NCI-H1436 treated with DMSO at 0.1 percent for 48 hours (cell line): ENCODE measurements at places on chromosomes 16 and 17.

DNA sequence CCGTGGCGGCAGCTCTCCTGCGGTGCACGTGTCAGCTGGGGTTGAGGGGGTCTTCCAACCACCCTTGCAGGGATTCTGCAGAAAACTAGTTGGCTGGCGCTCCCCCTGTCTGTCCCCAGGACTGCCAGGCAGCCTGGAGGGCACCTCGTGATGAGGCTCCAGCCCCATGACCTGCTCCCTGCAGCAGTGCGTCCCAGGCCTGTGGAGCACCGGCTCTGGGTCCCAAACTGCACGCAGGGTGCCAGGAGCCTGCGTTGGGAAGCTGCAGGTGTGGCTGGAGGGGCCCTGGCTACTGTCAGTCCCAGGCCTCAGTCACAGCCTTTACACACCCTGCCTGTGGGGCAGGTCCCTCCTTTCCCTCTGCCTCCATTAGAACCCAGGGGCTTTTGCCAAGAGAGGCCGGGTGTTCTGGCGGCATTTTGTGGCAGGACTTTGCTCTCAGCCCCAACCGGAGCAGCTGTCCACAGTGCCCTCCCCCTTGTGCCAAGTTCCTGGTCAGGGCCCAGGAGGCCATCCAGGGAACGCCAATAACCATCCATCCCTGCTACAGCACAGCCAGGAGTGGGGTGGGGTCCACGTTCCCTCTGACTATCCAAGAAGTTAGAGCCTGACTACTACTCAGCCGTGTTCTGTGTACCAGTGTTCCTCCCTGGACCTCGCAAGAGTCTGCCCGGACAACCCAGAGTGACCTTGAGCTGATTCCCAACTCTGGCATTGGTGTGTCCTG, 9.2 kb downstream of the CHMP6 start:
- DNase-seq = no peak

DNA sequence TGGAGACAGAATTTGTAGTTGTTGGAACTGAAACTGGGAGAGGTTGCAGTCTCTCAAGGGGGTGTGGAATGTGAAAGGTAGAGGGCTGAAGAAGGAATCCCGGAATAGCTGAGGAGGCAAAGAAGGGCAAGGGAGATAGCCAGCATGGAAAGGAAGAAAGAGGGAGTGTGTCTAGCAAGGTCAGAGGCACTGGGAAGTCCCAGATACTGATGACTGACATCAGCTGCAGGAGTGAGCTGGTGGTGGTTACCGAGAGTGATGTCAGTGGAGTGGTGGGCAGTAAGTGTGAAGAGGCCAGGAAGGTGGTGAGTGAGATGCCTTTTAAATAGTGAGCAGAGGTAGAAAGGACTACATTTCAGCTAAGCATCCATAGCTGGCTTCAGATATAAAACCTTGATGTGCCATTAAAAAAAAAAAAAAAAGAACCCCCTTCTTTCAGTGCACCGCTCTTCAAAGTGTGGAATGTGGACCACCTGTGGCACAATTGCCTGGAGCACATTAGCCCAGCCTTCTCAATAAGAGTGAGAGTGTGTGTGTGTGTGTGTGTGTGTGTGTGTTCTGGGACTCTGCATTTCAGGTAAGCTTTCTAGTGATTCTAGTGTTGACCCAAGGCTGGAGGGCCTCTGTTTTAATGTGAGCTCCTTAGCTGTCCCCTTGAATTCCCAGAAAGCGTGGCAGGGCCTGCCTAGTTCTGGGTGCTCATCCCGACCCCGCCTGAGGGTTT, 8.5 kb downstream of the PRMT7 start:
- DNase-seq = no peak

- DNase-seq = no peak
Observed at GRCh38 chr16:81832801-81833547, 53.9 kb downstream of the PLCG2 start.

DNA sequence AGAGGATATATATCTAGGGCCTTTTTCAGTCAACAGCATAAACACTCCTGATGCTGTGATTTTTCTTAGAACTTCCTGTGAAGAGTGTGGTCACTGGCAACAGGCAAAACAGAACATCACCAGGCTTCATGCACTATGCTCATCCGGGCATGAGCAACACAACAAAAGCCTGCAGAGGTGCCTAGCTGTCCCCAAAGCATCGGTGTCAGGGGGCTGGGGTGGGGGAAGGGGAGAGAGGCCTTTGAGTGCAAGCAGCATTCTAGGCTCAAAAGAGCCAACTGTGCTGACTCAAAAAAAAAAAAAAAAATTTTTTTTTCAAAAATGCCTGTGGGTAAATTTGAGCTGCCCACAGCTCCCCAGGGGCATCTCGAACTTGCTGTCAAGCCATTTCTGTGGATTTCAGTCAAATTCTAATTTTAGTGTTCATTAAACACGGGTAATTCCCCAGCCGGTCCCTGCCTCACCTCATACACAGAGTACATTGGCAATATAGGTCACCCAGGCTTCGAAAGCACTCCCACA, 194.6 kb upstream of the DYNLRB2 start:
- DNase-seq = no peak

DNA sequence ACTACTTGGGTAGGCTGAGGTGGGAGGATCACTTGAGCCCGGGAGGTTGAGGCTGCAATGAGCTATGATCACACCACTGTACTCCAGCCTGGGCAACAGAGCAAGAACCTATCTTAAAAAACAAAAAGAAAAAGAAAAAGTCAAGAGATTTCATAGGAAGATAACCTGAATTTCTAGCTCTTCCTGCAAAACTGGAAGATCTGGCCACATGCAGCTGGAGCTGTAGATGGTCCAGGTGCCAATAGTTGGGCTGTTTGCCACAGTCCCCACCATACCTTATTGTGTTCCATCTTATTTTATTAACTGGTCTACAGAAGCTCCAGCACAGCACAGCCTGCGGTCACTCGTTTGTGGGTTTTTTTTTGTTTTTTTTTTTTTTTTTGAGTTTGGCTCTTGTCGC, 15.0 kb downstream of the ATP2A1 start:
- no peak for DNase-seq

GRCh38 chr17:80694992-80695912, 150.6 kb downstream of the RPTOR start:
- DNase-seq = no peak

GRCh38 chr16:27670071-27670810, 120.3 kb downstream of the KATNIP start:
- no peak for DNase-seq

GRCh38 chr16:19316846-19317245, 31.3 kb downstream of the CLEC19A start:
- DNase-seq = no peak

DNA sequence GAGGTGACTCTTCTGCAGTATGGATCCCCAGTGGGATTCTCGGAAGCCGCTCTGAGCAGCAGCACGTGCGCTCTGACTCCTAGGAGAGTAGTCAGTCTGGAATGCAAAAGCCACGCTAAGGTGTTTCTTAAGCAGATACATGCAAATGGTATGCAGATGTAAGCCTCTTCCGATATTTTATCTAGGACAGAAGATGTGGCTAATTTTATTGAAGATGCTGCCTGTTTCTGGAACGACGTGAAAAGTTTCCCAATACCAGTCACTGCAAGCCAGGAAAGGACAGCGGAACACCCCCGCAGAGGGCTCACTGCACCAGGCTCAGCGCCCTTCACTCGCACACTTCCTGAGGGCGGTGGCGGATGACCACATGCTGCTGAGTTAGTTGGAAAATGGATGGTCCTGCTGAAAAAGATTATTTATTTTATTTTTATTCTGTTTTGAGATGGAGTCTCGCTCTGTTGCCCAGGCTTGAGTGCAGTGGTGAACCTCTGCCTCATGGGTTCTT, 10.1 kb downstream of the FADS6 start:
- DNase-seq = no peak

DNA sequence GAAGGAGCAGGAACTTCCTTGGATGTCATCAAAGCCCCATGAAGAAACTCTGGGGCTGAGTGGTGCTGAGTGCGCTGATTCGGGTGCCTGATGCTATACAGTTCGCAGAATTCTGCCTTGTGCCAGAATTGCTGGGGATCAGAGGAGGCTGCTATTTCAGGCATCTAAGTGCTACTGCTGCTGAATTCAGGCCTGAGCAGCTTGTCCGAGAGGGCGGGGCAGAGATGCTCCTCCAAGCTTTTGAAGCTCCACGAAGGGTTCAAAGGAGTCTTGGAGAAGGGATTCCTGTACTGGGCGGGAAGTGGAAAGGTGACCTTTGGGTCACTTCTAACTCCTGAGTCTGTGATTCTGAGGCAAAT, 227.8 kb downstream of the CCDC182 start:
- no peak for DNase-seq

DNA sequence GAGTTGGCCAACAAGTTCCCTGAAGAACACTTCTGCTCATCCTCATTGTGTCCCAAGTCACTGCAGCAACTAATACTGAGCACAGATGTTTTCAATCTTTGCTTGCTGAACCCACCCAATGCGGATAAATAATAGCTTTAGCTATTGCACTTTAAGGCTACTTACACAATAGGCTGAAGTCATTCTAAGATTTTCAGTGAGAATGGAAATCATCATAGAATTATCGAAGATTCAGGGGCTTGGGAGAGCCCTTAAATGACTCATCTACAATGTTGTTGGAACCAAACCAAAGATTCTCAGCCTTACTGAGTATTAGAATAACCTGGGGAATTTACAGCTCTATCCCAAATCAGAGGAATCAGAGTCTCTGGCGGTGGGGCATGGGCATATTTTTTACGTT, 51.2 kb downstream of the SYCE1L start:
- no peak for DNase-seq

DNA sequence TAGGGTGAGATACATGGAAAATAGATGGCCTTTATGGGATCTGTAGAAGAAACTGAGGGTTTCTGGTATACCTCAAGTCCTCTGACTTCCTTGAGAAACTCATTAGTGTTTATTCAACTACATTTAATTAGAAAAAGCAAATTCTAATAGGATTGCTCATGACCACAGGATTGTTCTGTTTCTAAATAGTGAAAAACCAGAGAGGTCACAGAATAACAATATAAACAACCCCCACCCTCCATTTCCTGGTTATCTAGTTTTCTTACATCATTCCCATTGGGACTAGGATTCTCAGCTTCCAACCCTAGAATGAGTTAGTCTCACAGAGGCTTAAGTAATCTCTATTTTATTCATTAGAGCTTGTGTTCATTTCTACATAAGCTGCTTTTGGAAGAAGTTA, 30.0 kb downstream of the SF3B3 start:
- no peak for DNase-seq

DNA sequence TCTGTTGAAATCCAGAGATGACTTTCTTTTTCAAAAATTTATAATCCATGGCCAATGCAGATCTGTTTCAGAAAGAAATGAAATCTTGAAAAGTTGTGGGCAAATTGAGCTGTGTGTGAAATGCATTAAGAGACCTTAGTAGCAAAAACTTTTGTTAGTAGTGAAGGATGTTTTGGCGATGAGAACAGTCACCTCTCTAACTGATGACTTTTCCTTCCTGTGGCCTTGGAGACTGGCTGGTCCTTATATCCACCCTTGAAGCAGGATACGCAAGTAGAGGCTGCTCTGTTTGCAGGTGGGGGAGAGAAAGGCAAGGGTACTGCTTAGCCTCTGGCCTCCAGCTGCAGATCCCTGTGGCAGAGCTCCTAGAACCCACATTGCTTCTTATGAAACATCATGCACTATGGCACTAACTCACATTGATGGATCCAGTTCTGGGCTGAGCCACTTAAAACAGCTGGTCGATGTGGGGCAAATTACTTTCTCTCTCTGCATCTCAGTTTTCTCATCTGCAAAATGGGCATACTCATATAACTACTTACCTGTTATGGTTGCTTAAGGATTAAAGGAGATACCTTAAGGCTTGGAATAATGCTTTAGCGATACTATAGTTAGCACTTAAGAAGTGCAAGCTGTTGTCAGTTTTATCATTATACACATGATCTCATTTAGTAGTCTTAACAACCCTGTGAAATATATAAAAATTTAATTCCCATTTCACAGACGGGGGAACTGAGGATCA, 89.3 kb downstream of the SDR42E1 start:
- no peak for DNase-seq

- DNase-seq = no peak
Observed at GRCh38 chr17:73783945-73784603, 139.8 kb upstream of the SDK2 start.

GRCh38 chr16:78256686-78257375, 157.4 kb downstream of the WWOX start:
- DNase-seq = no peak

DNA sequence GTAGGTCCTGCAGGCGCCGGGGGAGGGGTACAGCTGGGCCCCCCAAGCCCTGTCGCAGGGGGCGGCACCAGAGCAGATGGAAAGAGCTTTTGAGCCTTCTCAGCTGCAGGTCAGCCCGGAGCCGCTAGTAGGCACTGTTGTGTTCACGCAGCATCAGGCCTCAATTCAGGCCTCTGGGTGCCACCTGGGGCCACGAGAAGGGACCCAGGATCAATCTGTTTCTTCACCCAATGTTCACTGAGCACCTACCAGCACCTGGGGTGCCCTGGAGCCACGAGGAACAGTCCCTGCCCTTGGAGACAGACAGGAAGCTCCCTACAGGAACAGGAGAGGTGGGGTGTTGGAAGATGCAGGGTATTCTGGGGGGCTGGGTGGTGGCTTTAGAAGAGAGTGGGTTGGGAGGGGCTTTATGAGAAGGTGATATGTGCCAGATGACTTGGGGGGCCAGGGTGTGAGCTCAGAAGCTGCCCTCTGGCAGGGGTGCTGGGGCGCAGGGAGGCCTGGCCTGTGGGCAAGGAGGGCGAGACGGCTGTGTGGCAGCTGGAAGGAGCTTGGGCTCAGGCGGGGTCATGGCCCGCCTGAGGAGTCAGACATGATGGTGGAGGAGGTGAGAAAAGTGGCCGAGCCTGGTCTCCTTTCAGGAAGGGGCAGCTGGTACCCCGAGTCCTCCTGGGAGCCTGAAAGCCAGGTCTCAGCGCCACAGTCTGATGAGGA, 121.9 kb upstream of the GSE1 start:
- DNase-seq = no peak

DNA sequence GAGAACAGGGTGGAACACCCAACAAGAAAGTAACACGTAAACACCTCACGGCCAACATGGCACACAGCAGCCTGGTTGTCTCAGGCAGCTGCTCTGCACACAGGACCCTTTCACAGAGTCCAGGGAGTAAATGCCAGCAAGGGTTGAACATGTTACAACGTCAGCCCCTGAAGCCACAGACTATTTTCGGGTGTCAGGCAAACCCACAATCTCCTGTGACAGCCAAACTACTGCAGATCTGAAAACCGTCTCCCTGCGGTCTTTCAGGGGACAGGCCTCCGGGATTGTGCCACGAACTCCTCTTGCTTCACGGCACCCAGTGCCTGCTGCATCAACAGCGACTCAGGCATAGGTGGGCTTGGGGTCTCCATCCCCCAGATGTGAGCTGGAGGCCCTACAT, 127.7 kb downstream of the XYLT1 start:
- no peak for DNase-seq

GRCh38 chr17:68359791-68360535, 68.7 kb downstream of the ARSG start:
- no peak for DNase-seq

DNA sequence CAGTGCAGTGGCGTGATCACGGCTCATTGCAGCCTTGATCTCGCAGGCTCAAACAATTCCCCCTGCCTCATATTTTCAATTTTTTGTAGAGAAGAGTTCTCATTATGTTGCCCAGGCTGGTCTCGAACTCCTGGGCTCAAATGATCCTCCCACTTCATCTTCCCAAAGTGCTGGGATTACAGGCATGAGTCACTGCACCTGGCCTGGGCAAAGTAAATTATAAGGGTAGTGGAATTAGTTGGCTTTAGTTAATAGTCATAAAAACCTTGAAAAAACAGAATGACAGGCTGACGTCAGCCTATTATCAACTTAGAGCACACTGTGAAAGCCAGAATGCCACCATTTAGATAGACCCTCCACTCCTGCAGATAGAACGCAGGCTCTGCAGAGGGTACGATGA, 43.5 kb upstream of the B4GALNT2 start:
- no peak for DNase-seq
